ENCODE measurements at places on chromosomes 7 and 10.

DNA sequence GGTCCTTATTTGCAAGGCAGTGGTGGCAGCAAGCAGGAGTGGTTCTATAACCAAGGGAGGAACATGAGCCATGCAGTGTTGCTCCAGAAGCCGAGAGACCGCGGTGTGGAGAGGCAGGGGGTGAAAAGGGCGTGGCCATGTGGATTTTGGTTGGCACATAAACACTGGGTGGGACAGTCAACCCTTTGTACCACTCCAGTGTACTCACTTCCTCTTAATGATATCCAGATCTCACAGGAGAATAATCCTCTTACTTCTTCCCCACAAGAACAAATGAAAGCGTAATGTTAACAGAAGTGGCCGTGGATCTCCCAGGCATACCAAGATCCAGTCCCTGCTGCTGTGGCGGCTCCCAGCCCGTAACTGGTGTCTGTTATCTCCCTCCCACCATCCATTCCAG, 42.4 kb downstream of the XRCC2 start:
- DNase-seq = no peak

- DNase-seq = no peak
Measured at GRCh38 chr10:53387562-53387961, 615.0 kb upstream of the MBL2 start.

DNA sequence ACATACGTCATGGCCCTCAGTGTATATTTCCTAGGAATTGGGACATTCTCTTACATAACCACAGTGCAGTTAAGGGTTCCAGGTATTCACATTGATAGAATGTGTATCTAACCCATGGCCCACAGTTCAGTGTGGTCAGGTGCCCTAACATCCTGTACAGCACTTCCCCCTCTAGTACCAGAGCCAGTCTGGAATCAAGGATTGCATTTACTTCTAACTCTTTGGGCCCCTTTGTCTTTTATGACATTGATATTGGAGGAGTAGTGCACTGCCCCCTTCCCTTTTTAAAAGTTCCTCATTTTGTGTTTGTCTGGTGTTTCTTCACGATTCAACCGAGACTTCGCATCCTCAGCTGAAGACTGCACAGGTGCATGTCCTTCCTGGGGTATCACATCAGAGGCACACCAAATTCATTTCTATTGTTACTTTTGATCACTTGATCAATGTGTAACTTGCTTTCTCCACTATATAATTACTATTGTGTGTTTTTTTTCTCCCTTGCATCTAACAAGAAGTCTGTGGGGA, 22.4 kb upstream of the NPFFR1 start:
- no peak for DNase-seq

GRCh38 chr7:64877714-64878610, 25.1 kb upstream of the ZNF273 start:
- DNase-seq = no peak

DNA sequence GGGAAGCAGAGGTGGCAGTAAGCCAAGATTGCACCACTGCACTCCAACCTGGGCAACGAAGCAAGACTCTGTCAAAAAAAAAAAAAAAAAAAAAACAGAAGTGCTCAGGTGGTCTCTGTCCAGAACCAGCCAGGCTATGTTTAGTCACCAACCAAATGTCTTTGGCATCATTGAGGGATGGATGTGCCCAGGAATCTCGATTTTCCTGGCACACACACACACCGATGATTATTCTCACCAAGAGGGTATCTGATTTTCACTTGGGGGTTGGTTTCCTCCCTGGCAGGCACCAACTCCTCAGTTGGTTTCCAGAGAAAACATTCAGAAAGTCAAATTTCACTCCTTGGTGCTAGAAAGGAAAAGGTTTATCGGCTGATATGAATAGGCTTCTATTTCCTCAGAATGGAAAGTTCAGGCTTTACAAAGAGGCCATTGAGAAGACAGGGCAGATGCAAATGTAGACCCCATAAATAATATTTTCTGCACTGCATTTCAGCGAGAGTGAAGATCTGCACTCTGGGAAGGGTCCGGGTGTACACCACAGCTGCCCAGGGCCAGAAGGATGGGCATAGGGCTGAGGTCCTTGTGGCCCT, 154.8 kb downstream of the TNS3 start:
- DNase-seq = no peak

- DNase-seq = no peak
Measured at GRCh38 chr7:80942261-80943041, 23.6 kb upstream of the SEMA3C start.

DNA sequence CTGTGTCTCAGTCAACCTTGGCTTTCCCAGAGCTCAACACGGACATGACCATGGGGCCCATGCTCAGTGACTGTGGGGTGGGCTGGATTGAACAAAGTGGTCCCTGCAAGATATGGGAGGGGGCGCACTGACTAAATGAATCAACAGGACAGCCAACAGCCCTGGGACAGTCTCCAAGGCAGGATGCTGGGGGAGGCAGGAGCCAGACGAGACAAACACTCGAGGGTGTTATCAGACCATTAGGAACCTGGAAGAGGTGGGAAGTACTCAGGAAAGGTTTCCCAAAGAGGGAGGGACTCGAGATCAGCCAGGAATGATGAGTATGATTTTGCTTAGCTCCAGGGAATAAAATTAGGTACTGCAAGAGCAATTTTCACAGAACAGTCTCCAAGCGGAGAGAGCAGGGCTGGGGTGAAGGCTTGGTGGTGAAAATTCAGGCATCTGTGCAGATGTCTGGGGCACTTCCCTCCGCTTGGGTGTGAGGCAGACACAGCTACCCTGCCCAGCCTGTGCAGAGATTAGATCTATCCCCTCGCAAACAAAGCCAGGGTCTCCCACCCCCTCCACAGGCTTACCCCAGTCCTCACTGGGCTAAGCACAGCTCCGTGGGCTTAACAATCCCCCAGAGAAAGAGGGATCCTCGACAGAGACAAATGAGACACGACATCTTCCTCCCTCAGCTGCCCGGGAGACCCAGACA, 261.1 kb upstream of the ZMIZ1 start:
- no peak for DNase-seq

GRCh38 chr7:106421181-106421762, 136.5 kb upstream of the NAMPT start:
- DNase-seq = no peak

DNA sequence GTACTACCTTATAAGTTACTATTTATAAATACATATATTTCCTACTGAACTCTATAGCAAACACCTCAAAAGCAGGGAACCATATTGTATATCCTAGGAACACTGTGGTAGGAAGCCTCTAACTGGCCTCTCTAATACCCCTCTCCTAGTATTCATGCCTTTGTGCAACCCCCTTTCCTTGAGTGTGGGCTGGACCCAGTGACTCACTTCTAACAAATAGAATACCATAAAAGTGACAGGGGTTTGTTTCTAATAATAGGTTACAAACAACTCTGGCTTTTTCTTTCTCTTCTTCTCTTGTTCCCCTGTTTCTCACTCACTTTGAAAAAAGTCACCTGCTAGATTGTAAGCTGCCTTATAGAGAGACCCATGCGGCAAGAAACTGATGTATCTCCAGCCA, 51.6 kb upstream of the MACC1 start:
- no peak for DNase-seq

DNA sequence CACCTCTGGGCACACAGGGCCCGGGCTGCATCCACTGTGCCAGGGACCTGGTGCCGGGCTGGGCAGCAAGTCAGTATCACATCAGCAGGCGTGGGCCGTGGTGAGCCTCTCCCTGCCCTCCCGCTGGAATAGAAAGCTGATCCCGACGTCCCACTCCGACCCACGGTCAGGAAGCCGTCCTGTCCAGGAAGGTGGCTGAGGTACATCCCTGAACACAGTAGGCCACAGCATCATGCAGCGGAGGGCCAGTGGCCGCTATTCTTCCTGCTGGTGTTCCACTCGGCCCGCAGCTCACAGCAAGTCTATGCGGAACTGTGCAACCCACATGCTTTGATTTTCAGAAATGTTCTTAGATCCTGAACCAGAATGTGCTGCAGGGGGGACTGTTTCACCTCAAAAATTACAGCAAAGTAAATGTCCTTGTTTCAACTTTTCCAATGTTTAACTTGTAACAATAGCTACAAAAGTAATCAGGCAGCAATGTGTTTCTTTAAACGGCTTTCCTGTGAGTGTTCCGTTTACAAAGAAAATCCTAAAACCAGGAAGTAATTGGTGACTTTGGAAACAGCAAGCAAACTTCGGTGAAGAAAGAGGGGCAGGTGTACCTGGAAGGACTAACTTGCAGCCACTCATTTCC, 676 bp upstream of the GPR146 start:
- DNase-seq = no peak

DNA sequence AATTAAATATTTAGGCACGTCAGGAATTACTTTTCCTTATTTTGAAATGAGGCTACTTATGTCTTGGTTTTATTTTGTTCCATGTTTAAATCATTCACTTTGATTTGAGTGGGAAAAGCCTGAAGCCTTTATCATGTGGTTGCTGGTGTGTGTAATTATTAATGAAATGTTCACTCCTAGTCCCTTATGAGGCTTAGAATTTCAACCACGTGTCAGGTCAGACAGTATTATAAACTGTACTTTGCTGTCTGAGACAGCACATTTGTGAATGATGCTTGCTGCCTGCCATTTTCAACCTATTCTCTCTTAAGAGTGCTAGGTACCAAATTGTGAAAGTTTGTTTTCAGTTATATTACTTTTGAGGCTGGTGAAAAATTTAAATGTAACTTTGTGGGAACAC, 58.9 kb downstream of the COL17A1 start:
- no peak for DNase-seq

GRCh38 chr10:46299536-46300369, 13.0 kb downstream of the ANTXRL start:
- no peak for DNase-seq

DNA sequence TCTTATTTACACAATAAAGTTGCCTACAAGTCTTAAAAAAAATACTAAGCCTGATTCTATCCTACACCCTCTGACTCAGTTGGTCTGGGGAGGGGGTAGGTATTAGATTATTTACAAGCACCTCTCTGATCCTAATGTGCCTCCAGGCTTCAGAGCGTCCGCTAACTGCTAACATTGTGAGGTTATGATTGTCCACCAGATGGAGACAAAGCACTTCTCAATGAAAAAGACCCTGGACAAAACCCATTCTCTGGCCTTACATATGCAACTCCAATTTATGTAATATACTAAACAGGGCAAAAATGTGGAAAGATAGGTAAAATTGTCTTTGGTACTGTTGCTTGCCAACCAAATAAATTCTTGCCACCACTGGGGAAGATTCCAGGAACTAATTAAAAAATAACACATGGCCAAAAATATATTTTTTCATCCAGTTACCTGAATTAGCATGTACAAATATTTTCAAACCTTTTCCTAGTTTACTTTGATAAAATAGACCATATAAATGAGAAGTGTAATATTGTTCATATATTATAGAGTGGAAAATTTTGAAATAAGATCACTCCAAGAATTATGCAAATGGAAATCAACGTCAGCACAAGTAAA, 92.4 kb downstream of the KIF20B start:
- DNase-seq = no peak

DNA sequence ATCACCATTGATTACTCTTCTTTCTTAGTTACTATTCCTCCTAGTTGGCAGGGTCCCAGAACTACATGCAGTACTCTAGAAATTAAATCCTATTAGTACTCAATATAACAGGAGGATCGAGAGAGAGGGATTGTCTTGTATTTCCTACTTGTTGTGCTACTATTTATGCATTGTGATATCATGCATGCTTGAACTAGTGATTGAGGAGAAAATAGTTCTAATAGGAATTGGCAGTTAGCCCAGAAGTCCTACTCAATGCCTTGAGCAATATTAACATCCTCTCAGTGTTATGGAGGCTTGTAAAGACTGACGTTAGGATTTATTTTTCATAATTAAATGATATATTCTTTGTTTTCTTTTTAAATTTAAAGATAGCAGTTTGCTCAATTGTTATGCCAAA, 67.4 kb downstream of the FOXP2 start:
- no peak for DNase-seq
